T-helper 2 cell treated with Interferon-gamma antibody and Interleukin-4, amounts not matched to agents 100 ng/mL and 5 ng/mL, for 36 hours (primary cell): ENCODE measurements at places on chromosomes 13 and 19. TPM values are rescaled to one million over a fixed set of nuclear protein-coding genes. Genes with fewer than 3 reads are reported as not detected.

The ZNF578 gene
- 0.20 and 0.36 TPM in 2 replicates for total RNA-seq

The CFAP97D2 gene
- 0.18 TPM in 1 of 2 replicates, not detected in the other for total RNA-seq

The OR4F17 gene
- total RNA-seq: not detected in 2 replicates

The NTF4 gene
- total RNA-seq: not detected in 2 replicates

The CCDC70 gene
- not detected in 2 replicates for total RNA-seq

The TEX26 gene
- not detected in 2 replicates for total RNA-seq

The SMIM44 gene
- total RNA-seq: not detected in 2 replicates

The LONP1 gene
- total RNA-seq: 80.4 and 82.7 TPM in 2 replicates

The PSG3 gene
- not detected in 2 replicates for total RNA-seq

The BCL2L12 gene
- 70.4 and 75.7 TPM in 2 replicates for total RNA-seq

The PTGER1 gene
- 0.16 and 0.23 TPM in 2 replicates for total RNA-seq

The TMPRSS9 gene
- not detected in 2 replicates for total RNA-seq

The AMER2 gene
- total RNA-seq: not detected in 2 replicates

The KIR3DL1 gene
- total RNA-seq: not detected in 2 replicates

The ZNF701 gene
- total RNA-seq: 23.7 and 24.5 TPM in 2 replicates

The RPS5 gene
- 1,063 and 1,068 TPM in 2 replicates for total RNA-seq

The CCL25 gene
- 0.23 and 0.27 TPM in 2 replicates for total RNA-seq

The DAND5 gene
- not detected in 2 replicates for total RNA-seq

The ZNF135 gene
- 0.09 TPM in 1 of 2 replicates, not detected in the other for total RNA-seq

The CNN1 gene
- total RNA-seq: not detected in 2 replicates

The COPE gene
- 262 TPM in 2 replicates for total RNA-seq

The FGF14 gene
- total RNA-seq: not detected in 2 replicates

The SOX1 gene
- total RNA-seq: not detected in 2 replicates

The PNMA8B gene
- total RNA-seq: not detected in 2 replicates

The ETV2 gene
- total RNA-seq: 0.80 and 1.3 TPM in 2 replicates

The SLITRK1 gene
- total RNA-seq: not detected in 2 replicates

The PSG7 gene
- total RNA-seq: not detected in 2 replicates

The MBD3L2 gene
- total RNA-seq: not detected in 2 replicates

The NECTIN2 gene
- total RNA-seq: not detected in 2 replicates

The FCGBP gene
- total RNA-seq: 7.3 and 7.4 TPM in 2 replicates

The TNNT1 gene
- total RNA-seq: 0.34 and 0.48 TPM in 2 replicates

The SIN3B gene
- 37.4 and 39.1 TPM in 2 replicates for total RNA-seq

The TSHZ3 gene
- total RNA-seq: 0.61 TPM in 2 replicates

The CIRBP gene
- 195 and 200 TPM in 2 replicates for total RNA-seq

The CCNA1 gene
- total RNA-seq: 13.5 and 14.1 TPM in 2 replicates

The KIR2DL1 gene
- not detected in 2 replicates for total RNA-seq

The NLRP7 gene
- not detected in 2 replicates for total RNA-seq

The PALM gene
- not detected in 2 replicates for total RNA-seq

The ZNF226 gene
- 13.7 and 14.2 TPM in 2 replicates for total RNA-seq

The KXD1 gene
- 102 and 103 TPM in 2 replicates for total RNA-seq

The COX6B2 gene
- total RNA-seq: 0.45 and 0.64 TPM in 2 replicates

The PSG6 gene
- not detected in 2 replicates for total RNA-seq

The ZNF528 gene
- 9.8 and 10.8 TPM in 2 replicates for total RNA-seq

The GIPR gene
- 4.7 and 5.1 TPM in 2 replicates for total RNA-seq

The ANGPTL8 gene
- total RNA-seq: not detected in 2 replicates

The NXNL1 gene
- not detected in 2 replicates for total RNA-seq

The ZNF90 gene
- 4.6 and 5.2 TPM in 2 replicates for total RNA-seq

The RASIP1 gene
- total RNA-seq: 0.27 and 0.30 TPM in 2 replicates

The NCAN gene
- 0.48 TPM in 1 of 2 replicates, not detected in the other for total RNA-seq

The MEIS3 gene
- 0.20 TPM in 1 of 2 replicates, not detected in the other for total RNA-seq

The RNU6-9 gene
- total RNA-seq: not detected in 2 replicates

The IL17D gene
- total RNA-seq: 0.09 and 0.18 TPM in 2 replicates

The OR10H4 gene
- total RNA-seq: not detected in 2 replicates

The ANGPTL4 gene
- 0.30 and 0.36 TPM in 2 replicates for total RNA-seq

The ADAMTSL5 gene
- total RNA-seq: 5.0 and 5.4 TPM in 2 replicates
